ENCODE measurements at places on chromosomes 13 and 19.

- DNase-seq: no peak
Measured at GRCh38 chr19:41398050-41398418, 416 bp downstream of the BCKDHA start.

GRCh38 chr13:83906240-83906820 is 24.1 kb upstream of the SLITRK1 start:
- DNase-seq: no peak

DNA sequence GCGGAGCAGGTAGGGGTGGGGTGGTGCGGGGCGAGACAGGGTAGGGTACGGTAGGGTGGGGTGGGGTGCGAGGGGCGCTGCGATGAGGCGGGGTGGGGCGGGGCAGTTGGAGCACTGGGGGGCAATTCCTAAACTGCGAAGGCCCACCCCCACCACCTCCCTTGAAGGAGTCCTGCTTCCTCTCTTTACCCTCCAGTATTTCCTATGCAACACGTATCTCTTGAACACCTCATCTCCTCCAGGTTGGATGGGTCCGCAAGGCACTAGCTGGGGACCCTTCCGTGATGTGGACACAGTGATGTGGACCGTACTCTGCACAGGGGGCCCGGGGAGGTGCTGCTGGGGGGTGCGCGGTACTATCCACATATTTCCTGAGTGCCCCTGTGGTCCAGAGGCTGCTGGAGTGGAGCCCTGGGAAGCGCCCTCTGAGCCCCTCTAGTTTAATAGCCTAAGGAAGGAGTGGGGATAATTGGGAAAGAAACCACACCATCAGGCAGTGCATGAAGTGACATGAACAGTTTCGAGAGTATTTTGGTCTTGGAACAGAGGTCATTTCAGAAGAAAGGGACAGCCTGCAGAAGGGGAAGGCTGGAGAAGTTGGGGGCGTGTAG is 1.1 kb downstream of the IL17D start:
- no peak for DNase-seq

- DNase-seq: no peak
Measured at GRCh38 chr13:22967669-22968068, 213.1 kb upstream of the SGCG start.

GRCh38 chr19:8445488-8446001 is 770 bp downstream of the HNRNPM start:
- peak; percentile 52 for DNase-seq

DNA sequence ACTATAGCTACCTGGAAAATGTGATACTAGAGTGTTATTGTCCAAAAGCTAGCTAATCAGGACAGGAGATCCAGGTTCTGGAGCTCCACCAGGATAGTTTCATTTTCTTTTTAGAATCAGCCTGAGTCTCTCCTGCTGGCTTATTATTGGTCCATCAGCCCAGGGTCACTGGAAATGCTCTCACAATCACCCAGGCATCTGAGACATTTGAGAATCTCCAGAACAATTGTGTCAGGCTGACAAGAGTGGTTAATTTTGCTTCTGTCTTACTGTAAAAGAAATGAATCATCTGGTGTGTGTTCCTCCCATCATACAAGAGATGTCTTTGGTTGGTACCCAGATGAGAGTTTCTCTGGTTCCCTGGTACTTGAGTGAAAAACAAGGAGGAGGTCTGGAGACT is 43.6 kb upstream of the ZNF681 start:
- DNase-seq: no peak

GRCh38 chr13:94272038-94272437 is 207.4 kb downstream of the DCT start:
- peak; percentile 35 for DNase-seq

DNA sequence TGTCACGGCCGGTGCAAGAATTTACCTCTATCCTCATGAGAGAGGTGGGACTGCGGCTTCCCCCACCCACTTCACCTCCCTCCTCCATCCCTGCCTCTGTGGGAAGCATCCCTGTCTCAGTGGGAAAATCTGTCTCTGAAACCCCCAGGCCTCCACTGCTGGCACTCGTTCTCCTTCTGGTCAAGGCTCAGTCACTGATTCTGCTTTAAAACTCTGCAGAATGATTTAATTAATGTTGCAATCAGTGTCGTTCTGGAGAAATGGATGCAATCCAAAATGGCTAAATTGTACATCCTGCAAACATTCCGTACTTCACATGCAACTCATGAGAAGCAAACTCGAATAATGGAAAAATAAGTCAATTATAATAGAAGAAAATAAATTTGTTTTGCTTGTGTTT is 5.6 kb downstream of the RASL11A start:
- DNase-seq: no peak

- DNase-seq: no peak
Measured at GRCh38 chr19:4566402-4567051, 7.0 kb upstream of the SEMA6B start.

GRCh38 chr13:23766283-23766682 is 122.9 kb downstream of the MIPEP start:
- DNase-seq: no peak

DNA sequence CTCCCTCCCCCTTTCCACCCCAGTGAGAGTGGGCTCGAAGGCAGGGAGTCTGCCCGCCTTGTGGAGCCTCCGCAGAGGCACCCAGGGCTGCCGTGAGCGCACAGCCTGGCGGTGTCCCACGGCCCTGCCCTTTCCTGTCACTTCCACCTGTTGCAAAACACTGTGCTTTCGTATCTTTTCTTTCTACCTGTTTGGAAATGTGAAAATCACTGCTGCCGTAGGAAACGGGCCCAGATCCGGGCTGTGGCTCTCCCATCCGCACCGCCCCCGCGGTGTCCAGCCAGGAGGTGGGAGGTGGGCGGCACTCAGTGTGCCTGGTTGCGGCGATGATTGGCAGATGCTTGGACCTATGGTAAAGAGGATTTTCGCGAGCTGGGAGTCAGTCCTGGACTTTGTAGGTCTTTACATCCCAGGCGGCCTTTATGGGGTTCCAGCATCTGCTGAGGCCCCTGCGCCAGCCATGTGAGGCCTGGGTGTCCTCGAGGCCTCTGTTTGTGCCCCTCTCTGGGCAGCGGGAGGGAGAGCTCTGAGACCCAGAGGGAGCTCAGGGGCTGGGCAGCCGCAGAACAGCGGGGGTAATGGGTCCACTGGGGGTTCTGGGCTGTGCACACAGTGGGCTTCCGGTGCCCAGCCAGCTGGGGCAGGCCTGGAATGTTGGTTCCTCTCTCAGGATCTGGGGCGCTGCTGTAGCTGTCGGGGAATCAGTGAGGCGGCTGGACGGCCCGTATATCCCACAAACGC is 6.1 kb downstream of the STK11 start:
- DNase-seq: no peak

- no peak for DNase-seq
Measured at GRCh38 chr19:42538841-42539709, 10.8 kb upstream of the CEACAM1 start.

DNA sequence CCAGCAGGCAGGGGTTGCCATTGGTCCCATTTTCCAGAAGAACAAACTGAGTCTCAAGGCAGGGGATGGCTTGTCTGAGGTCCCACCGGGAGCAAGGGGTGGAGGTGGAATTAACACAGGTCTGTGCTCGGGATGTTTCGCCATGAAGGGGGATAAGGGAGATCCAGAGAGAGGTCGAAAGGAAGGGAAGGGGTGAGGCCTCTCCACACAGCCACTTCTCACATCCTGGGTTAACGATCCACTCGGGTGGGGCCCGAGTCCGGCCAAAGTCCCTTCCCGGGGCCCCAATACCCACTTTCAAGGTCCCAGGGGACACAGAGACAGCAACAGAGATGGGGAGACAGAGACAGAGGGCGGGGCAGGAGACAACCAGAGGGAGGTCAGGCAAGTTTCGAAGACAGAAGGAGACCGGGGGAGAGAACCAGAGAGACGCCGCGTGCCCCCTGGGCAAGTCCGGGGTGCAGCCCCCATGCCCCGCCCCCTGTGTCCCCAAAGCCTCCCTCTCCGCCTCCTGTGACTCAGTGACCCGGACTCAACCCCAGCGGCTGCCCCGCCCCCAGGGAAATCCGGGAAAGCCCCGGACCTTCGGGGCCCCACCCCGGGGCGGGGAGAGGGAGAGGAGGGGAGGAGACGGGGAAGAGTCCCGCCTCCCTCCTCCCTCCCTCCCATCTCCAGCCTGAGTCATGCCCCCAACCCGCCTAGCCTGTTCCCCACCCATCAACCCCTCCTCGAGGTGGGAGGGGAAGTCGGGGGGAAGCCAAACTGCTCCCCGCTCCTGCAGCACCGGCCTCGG is 1.4 kb upstream of the BCL3 start:
- peak; percentile 94 for DNase-seq

- DNase-seq: peak; percentile 94
Measured at GRCh38 chr13:94309997-94310855, 169.3 kb downstream of the DCT start.

DNA sequence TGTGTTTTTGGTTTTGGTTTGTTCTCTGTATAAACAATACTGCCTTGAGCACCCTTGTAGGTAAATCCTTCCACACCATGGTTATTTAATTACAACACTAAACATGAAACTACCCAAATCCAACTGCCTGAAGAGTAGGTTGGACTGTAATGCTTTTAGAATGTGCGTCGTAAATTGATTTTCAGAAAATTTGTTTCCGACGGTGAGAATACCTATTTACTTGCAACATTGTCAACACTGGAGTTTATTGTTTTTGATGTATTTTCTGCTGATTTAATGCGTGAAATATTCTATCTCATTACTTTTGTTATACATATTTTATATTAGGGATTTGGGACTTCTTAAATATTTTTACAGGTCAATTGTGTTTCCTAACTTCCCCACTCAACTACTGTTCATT is 48.2 kb downstream of the ADGRE1 start:
- no peak for DNase-seq

- DNase-seq: peak; percentile 31
Measured at GRCh38 chr13:48993150-48993549, 17.4 kb downstream of the FNDC3A start.

- peak; percentile 88 for DNase-seq
Measured at GRCh38 chr19:5665781-5666513, 14.4 kb downstream of the MICOS13 start.

DNA sequence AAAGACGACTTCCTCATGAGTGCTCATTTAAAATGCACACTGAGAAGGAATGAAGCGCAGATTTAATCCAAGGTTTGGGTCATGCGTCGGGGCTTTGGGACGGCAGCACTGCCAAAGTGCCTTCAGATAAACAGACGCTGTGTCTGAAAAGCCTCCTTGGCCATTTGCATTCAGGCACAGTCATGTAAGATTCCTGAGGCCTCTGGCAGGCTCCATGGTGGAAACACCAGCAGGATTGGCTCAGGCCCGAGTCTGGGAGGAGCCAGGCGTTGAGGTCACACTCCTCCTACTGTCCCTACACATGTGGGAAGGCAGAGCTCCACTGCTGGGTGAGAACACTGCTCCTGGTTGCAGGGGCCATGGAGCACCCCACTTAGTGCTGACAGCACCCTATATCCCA is 113.3 kb upstream of the KL start:
- DNase-seq: peak; percentile 11

DNA sequence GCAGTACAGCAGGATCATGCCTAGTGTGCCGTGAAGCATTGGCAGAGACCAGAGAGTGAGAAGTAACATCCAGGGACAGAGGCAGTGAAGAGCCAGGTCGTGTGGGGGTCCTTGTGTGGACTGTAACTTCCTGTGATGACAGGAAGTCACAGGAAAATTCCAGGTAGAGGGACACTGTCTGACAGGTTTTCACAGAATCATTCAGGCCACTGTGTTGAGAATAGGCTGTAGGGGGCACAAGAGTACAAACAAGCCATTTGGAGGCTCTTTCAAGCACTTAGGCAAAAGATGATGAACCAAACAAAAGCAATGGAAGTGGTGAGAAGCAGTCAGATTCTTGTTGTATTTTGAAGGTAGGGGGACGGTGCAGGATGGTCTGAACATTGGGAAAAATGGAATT is 46.4 kb downstream of the N4BP2L1 start:
- DNase-seq: peak; percentile 31

GRCh38 chr19:23577501-23577900 is 109.5 kb downstream of the ZNF675 start:
- peak; percentile 61 for DNase-seq

DNA sequence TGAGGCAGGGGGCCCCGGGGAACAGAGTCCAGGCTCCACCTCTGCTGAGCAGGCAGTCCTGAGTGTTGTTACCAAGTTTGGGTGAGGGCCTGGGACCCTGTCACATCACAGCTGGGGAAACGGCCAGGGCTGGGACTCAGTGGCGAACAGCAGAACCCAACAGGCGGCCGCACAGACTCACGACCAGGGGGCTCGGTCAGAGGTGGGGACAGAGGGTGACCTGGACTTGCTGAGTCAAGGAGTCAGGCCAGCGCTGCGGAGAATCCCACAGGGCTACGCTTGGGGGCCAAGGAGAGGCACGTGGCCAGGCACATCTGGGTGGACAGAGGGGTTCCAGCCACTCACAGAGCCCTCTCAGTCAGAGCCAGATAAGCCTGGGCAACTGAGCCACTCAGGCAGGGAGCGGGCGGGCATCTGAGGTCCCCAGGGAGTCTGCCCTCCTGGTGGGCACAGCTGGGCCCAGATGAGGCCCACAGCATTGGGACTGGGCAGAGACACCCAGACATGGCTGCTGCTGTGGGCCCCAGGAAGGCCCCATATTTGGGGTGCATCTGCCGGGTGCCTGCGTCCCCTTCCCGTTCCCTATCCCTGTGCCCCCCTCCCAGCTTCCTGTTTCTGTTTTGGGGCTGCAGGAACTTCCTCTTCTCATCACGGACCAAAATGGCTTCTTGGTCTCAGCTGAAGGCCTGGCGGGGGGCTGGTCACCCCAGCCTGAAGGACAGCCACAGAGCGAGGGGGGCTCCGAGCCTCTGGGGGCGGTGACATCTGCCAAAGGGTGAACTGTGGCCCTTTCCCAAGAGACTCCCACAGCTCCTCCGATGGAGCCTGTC is 34.0 kb downstream of the CEBPA start:
- no peak for DNase-seq

- DNase-seq: no peak
Measured at GRCh38 chr13:101026736-101027398, 352.3 kb upstream of the TMTC4 start.

DNA sequence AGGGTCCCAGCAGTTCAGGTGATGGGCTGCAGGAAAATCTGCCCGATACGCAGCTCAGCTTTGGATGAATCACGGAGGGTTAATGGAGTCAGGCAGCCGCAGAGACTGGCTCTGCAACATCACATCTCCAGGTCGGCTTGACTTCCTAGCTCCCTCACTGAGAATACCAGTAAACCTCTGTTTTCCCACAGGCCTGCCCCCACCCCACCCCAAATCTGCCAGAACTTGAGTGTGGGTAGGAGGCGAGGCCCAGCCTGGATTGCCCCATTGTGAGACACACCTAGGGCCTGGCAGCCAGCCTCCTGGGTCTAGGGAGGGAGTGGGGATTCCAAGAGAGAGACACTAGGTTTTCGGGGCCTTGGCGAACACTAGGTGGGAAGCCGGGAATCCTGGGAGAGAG is 3.7 kb upstream of the KRTDAP start:
- DNase-seq: no peak

GRCh38 chr19:17706750-17707181 is 12.5 kb upstream of the MAP1S start:
- DNase-seq: peak; percentile 34

DNA sequence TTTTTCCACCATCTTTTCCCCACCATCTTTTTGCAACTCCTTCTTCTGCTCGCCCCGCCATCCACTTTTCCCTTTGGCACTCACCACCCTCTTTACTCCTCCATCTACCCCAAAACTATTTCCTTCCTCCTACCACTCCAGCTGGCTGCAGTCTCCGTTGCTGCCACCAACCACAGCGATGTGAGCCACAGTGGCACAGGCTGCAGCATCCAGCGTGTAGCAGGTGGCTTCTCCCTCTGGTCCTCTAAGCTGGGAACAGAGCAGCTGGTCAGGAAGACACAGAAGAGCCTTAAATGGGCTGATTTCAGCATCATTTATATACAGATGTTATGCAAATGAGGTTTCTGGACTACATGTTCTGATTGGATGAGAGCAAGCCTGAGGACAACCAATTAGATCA is 144.5 kb downstream of the TNFRSF19 start:
- DNase-seq: no peak
